ENCODE measurements at places on chromosomes 1 and 21.
A peak's percentile ranks its signal among the peaks of the same experiment; 100 is the strongest.

DNA sequence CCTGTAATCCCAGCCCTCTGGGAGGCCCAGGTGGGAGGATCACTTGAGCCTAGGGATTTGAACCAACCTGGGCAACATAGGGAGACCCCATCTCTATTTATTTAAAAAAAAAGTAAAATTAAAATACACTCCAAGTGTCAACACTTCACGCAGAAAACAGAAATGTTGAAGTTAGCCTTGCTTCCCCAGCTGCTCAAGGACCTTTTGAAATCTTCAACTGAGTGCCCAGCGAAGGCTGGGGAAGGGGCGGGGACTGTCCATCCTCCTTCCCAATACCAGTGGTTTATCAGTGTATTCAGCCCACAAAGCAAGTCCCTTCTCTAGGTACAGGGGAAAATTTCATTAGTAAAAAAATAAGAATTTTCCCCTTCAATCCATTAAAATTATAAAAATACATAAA, 2.2 kb upstream of the DNAJC28 start:
- DNase-seq: no peak

- DNase-seq: no peak
Measured at GRCh38 chr1:37922767-37923550, 23.9 kb downstream of the INPP5B start.

GRCh38 chr1:2499986-2500596, 24.0 kb downstream of the PLCH2 start:
- no peak for DNase-seq

DNA sequence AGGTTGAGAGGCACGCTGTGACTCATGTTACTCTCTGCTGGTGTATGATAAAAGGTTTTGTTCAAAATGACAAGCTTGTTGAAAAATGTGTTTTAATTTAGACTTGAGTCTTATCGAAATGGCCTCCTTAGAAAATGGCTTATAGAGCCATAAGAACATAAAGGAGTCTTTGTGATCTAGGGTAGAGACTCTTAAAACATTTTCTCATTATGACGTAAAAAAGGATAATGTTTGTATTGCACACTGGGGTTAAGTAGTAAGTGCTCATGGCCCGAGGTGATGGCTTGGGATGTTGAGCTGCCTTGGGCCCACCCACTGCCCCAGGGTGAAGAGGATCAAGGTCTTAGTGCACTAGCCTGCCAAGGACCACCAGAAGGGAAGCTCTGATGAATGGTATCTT, 117.4 kb downstream of the DISC1 start:
- DNase-seq: no peak

DNA sequence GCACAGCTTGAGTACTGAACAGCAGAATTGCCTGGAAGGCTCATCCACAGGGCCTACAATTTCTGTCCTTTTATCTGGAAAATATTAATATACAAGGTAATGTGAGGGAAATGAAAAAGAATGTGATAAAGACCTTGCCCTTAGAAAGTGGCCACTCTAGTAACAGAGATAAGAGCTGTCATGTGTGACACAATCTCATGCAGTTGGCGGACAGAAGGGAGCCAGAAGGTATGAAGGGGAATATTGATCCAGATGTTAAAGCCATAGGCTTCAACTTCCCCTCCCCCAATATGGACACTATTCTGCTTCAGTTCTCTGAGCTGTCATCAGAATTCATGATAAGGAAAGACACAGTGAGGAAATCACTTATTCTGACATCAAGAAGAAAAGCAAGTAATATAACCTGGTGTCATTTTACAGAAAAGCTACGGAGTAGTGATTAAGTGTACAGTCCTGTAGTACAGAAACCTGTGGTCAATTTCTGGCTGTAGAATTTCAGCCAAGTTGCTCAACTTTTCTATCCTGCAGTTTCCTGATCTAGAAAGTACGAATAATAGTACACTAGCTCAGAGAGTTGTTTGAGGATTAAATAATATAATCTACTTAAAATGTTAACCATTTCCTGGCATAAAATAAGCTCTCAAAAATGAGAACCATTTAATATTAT, 572.1 kb downstream of the DPYD start:
- DNase-seq: no peak

GRCh38 chr21:34204481-34205439, 131.4 kb downstream of the MRPS6 start:
- peak; percentile 84 for DNase-seq

DNA sequence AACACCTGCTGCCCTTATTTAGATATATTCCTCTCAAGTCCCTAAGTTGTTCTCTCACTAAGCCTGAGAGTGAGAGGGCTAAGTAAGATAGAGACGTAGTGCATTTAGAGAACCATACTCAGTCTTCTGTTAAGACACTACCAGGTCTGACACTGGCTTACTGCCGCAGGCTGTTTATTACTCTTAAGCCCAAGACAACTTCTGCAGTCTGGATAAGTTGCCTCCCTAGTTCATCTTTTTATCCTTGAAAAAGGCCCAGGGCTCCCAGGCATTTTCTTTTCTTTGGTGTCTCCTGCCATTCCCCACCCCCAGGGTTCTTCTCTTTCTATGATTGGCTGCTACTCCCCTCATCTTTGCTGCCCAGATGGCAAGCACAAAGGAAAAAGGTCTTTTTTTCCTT, 38.7 kb downstream of the CACHD1 start:
- DNase-seq: no peak

DNA sequence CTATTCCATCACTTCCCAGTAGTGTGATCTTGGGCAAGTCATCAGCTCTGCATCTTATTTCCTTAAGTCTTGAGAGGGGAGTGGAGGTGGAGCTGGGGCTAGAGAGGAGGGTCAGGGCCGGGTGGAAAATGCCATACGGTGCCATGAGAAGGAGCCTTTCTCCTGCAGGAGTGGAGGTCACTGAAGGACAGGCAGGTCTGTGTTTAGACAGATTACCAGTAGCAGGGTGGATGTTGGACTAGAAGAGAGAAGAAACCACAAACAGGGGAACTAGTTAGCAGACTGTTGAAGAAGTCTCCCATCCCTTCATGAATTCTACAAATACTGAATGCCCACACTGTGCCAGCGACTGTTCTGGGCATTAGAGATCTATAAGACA, 13.9 kb upstream of the CPT2 start:
- no peak for DNase-seq

- no peak for DNase-seq
Measured at GRCh38 chr1:244254467-244254866, 197.2 kb downstream of the ADSS2 start.

DNA sequence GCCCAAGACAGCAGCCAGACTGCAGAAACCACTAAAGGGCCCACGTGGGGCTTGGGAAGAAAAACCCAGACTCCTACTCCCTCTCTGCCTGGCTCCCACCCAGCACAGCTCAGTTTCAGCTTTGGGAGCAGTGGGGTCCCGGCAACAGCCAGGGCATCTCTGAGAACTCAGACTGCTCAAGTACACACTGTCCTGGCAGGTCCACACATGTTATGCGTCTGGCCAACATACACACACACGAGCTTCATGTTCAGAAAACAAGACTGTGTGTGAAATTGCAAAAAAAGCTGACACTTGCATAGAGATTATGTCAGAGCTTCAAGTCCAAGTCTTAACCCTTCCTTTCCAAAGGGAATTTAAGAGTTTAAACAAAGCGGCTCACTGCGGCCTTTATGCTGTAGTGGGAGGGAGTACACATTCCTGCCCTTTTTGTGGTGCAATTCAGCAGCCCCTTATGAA, 136.6 kb upstream of the CD34 start:
- DNase-seq: no peak

- no peak for DNase-seq
Measured at GRCh38 chr1:98482611-98483010, 178.9 kb upstream of the SNX7 start.

DNA sequence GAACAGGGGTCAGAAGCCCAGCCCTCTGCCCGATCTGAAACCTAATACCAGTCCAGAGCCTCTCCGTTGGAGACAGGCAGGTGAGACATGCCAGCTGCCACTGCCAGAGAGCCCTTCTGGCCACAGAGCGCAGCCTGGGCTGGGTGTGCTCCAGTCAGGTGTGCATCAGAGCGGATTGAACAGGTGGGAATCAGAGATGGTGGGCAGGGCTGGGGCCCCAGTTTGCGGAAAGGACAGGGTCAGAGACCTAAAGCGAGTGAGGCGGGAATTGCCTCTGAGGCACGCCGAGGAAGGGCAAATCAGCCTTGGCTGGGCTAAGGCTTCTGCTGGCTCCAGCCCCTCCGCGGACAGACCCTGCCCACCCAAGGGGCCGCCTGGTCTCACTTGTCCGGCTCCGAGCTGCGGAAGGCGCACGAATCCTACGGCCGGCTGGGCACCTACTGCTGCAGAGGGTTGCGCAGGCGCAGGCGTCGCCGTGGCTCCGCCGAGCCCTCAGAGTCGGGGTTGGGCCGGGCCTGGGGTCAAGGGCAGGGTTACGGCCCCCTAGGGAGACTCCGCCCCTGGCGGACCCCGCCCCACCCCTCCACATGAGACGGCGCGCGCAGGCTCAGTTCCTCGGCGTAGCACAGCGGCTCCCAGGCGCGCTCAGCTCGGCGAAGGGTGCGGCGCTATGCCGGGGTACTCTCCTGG, 10.3 kb downstream of the CPLANE2 start:
- DNase-seq: no peak

DNA sequence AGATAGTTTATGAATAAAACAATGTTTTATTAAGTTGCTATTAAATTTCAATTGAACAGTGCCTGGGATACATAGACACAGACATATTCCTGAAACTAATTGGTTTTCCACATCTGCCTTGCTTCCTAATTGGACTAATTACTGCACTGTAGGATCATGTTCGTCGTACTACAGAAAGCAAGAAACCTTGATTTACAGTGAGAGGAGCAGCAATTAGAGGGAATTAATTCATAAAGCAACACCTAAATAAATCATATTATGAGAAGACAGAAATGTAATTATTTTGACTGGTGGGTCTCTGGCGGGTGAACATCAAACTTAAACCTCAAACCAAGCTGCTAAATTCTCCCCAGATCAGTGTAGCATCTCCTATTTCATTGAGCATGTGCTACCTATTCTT, 124.6 kb upstream of the CAMK1G start:
- no peak for DNase-seq

GRCh38 chr1:11473491-11474034, 5.4 kb upstream of the DISP3 start:
- no peak for DNase-seq

DNA sequence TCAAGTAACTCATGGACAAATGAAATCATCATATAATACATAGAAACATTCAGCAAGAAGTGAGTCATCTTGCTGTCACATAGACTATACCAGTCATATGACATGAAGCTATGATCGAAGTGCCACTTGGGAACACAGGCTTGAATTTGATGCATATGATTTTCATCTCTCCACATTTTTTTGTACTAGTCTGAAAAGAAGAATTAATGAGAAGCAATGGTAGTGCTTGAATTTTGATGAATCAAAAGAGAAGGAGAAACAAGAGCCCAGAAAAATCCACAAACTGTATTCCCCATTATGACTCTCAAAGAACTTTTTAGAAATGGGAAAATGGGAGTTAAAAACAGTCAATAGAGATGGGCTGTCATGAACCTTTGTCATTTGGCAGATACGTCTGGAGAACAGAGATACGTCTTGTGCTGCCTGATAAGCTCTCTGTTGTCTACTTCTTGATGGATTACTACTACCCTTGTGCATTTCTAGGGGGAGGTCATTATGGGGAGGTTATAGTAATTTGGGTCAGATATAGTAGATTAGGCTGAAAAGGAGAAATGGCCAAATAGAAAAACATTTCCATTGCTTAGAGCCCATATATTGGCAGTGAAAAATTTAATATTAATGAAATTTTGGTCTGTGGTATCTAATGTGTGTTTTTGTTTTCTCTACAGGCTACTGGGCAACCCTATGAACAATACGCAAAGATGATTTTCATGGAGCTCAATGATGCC, 8.0 kb upstream of the LEPR start:
- DNase-seq: no peak

- no peak for DNase-seq
Measured at GRCh38 chr21:35366394-35367080, 317.4 kb upstream of the RUNX1 start.

- DNase-seq: no peak
Measured at GRCh38 chr1:231597971-231598370, 28.6 kb upstream of the DISC1 start.

GRCh38 chr1:11331036-11331944, 58.3 kb downstream of the UBIAD1 start:
- DNase-seq: no peak

DNA sequence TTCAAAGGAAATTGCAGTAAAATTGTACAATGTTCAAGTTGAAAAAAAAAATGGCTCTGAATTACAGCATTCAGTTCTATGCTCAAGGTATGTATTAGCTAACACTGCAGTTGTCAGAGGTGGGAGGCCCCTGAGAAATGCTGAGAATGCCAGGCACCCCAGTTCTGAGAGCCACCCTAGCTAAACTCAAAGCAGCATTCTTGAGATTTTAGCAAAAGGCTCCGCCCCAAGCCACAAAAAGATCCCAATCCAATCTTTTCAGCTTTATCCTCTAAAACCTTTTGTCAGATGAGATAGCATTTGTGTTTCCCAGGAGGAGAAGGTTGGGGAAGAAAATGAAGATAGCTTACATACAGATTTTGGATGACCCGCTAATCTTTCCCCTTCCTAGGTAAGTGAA, 68.8 kb downstream of the SMYD2 start:
- no peak for DNase-seq

GRCh38 chr1:57770772-57771171, 346.9 kb upstream of the DAB1 start:
- DNase-seq: no peak

GRCh38 chr1:67618285-67619018, 66.5 kb upstream of the GADD45A start:
- no peak for DNase-seq

DNA sequence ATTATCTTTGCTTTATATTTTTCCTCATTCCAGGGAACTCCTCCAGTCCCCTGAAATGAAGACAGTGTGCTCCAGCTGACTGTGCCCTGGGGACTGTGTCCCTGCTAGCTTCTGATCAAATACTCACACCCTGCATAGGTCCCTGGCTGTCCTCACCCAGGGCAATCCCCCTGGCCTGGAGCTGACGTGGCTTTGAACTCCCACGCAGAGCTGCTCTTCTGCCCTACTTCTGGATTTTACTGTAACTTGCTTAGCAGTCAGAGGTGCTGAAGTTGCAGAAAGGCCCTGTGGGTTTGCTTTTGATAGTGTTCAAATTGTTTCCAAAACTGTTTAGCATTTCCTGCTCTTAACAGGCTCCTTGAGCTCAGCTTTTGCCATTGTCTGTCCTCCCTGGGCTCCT, 186.5 kb downstream of the FASLG start:
- DNase-seq: no peak
